Aorta (tissue), 5 donors: ENCODE measurements at places on chromosomes 1 and 21. TPM values are rescaled to one million over a fixed set of nuclear protein-coding genes. Genes with fewer than 3 reads are reported as not detected.

KRTAP10-12 gene
- total RNA-seq = not detected

KRTAP20-1 gene
- total RNA-seq = not detected

DDX59 gene
- 28.7 TPM for total RNA-seq

HSD3B2 gene
- 0.55 TPM for total RNA-seq

CFHR3 gene
- total RNA-seq = 1.2 TPM

MIXL1 gene
- total RNA-seq = 0.19 TPM

SFT2D2 gene
- total RNA-seq = 107 TPM

PLEKHG5 gene
- 39.3 TPM for total RNA-seq

GREM2 gene
- total RNA-seq = 2.9 TPM

RORC gene
- total RNA-seq = 0.24 TPM

KCNH1 gene
- total RNA-seq = 0.19 TPM

KRTAP21-2 gene
- total RNA-seq = not detected

GRCh38 chr1:20212685-20213331 is 26.5 kb upstream of the PLA2G2C start:
- no peak overlapping the region for H3K4me3 ChIP-seq
- no peaks in the 10 kb centered on the region for H3K36me3 ChIP-seq
- no peak overlapping the region for H3K27ac ChIP-seq
- no peaks in the 10 kb centered on the region for H3K4me1 ChIP-seq

GRCh38 chr1:66364578-66365391 is 169.2 kb upstream of the SGIP1 start:
- H3K4me1 ChIP-seq = no peaks in the 10 kb centered on the region
- DNase-seq = no peak
- H3K36me3 ChIP-seq = peaks cover 9% of the 10 kb centered on the region
- H3K27ac ChIP-seq = no peak overlapping the region
- H3K4me3 ChIP-seq = no peak overlapping the region
- H3K27me3 ChIP-seq = no peaks in the 10 kb centered on the region

GRCh38 chr1:89815611-89816010 is 5.2 kb upstream of the LRRC8D start:
- no peaks in the 10 kb centered on the region for H3K4me1 ChIP-seq
- H3K4me3 ChIP-seq = no peak overlapping the region
- no peak for DNase-seq
- no peaks in the 10 kb centered on the region for H3K27me3 ChIP-seq
- no peaks in the 10 kb centered on the region for H3K36me3 ChIP-seq

- H3K27ac ChIP-seq = peak overlapping the region; percentile 75
- DNase-seq = peak; percentile 63
- H3K4me3 ChIP-seq = no peak overlapping the region
- no peaks in the 10 kb centered on the region for H3K27me3 ChIP-seq
- H3K36me3 ChIP-seq = no peaks in the 10 kb centered on the region
- H3K4me1 ChIP-seq = peaks cover 4% of the 10 kb centered on the region
Observed at GRCh38 chr1:58884706-58885661, 101.1 kb upstream of the JUN start.

GRCh38 chr1:10870493-10871096 is 74.1 kb upstream of the CASZ1 start:
- no peak overlapping the region for H3K4me3 ChIP-seq
- DNase-seq = no peak
- H3K27me3 ChIP-seq = no peaks in the 10 kb centered on the region
- no peak overlapping the region for H3K27ac ChIP-seq

DNA sequence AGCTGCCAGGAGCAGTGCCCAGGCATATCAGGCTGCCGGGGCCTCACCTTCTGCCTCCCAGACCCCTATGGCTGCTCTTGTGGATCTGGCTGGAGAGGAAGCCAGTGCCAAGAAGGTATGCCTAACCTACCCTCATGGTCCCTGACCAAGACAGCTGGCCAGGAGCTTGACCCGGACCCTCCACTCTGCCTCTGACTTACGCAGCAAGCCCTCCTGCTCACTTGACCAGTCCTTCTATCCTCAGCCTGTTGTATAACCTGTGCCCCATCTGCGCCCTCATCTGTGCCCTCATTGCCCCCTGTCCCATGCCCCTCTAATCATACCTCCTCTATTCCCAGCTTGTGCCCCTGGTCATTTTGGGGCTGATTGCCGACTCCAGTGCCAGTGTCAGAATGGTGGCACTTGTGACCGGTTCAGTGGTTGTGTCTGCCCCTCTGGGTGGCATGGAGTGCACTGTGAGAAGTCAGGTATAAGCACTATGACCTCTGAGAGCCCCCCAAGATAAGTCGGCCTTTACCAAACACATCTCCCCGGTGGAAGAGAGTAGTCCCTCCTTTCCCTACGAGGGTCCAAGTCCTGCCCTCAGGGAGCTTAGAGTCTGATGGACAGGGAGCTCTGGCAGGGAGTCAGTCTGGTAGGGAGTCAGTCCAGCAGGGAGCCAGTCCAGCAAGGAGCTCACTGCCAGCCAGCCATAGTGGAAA is 6.8 kb downstream of the TIE1 start:
- no peaks in the 10 kb centered on the region for H3K4me1 ChIP-seq
- no peak overlapping the region for H3K4me3 ChIP-seq
- H3K27me3 ChIP-seq = no peaks in the 10 kb centered on the region
- no peak overlapping the region for H3K27ac ChIP-seq
- no peaks in the 10 kb centered on the region for H3K36me3 ChIP-seq

- H3K4me3 ChIP-seq = no peak overlapping the region
- H3K27ac ChIP-seq = no peak overlapping the region
- no peak for DNase-seq
Observed at GRCh38 chr1:63101336-63101735, 221.0 kb upstream of the FOXD3 start.

DNA sequence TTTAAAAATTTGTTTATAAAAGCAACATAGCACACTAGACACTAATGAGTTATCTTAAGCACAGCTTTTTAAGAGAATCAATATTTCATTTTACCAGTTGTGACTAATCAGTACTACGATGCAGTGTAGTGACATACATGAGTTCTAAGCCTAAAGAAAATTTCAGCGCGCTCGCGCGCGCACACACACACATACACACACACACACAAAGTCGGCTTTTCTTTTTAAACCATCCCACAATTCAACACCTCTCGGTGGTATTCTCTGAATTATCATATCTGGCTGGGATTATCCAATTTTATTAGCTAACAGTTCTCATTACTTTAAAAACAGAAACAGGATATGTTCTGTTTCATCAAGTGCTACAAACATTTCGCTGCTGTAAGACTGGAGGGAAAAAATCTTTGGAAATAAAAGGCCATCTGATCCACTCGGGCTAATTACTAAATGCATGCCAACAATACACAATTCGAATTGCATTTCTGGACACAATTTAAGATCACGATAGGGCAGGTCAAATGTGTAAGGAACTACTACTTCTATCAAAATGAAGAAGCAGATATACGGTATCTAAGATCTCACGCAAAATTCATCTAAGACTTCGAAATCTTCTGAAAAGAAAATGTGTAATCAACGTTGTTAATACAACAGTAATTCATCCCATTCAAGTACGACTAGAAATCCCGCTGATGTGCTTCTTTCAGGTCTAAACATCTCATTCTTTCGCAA is 1.2 kb downstream of the TUT4 start:
- no peak for DNase-seq
- peak overlapping the region; percentile 74 for H3K4me3 ChIP-seq
- H3K36me3 ChIP-seq = no peaks in the 10 kb centered on the region
- no peaks in the 10 kb centered on the region for H3K27me3 ChIP-seq
- no peak overlapping the region for H3K27ac ChIP-seq

DNA sequence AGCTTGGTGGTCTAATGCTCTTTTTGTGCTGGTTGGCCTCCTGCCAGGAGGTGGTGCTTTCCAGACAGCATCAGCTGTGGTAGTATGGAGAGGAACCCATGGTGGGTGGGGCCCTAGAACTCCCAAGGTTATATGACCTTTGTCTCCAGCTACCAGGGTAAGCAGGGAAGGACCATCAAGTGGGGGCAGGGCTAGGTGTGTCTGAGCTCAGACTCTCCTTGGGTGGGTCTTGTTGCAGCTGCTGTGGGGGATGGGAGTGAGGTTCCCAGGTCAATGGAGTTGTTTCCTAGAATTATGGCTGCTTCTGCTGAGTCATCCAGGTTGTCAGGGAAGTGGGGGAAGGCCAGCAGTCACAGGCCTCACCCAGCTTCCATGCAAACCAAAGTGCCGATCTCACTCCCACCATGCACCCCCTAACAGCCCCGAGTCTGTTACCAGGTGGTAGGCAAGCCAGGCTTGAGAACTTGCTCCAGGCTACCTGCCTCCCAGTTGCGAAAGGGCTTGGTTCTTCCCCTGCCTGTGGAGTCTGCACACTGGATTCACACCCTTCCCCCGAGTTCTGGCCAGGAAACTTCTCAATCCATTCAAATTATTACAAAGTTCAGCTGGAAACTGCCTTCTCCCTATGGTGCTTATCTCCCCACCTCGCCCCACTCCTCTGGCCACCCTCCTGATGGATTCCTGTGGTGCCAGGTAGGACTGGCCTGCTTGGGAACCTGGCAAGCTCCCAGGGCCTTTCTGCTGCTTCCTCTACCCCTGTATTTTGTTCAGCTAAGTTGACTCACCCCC is 37.8 kb downstream of the DRAM2 start:
- no peak for DNase-seq
- no peak overlapping the region for H3K27ac ChIP-seq
- no peaks in the 10 kb centered on the region for H3K36me3 ChIP-seq
- H3K4me1 ChIP-seq = no peaks in the 10 kb centered on the region
- H3K4me3 ChIP-seq = no peak overlapping the region

GRCh38 chr1:65209005-65209885 is 61.2 kb downstream of the AK4 start:
- H3K4me1 ChIP-seq = no peaks in the 10 kb centered on the region
- no peak for DNase-seq
- H3K27me3 ChIP-seq = no peaks in the 10 kb centered on the region
- no peak overlapping the region for H3K27ac ChIP-seq
- H3K36me3 ChIP-seq = no peaks in the 10 kb centered on the region

- no peaks in the 10 kb centered on the region for H3K4me1 ChIP-seq
- no peak overlapping the region for H3K4me3 ChIP-seq
- DNase-seq = no peak
- H3K27ac ChIP-seq = no peak overlapping the region
- H3K27me3 ChIP-seq = no peaks in the 10 kb centered on the region
Observed at GRCh38 chr1:14794136-14794768, 195.8 kb downstream of the KAZN start.

GRCh38 chr1:13818926-13819325 is 118.9 kb downstream of the PRDM2 start:
- H3K4me3 ChIP-seq = no peak overlapping the region
- no peaks in the 10 kb centered on the region for H3K36me3 ChIP-seq
- no peaks in the 10 kb centered on the region for H3K4me1 ChIP-seq
- no peak overlapping the region for H3K27ac ChIP-seq
- H3K27me3 ChIP-seq = no peaks in the 10 kb centered on the region

GRCh38 chr1:221457685-221458446 is 284.0 kb downstream of the DUSP10 start:
- no peaks in the 10 kb centered on the region for H3K36me3 ChIP-seq
- H3K4me1 ChIP-seq = no peaks in the 10 kb centered on the region
- DNase-seq = no peak
- H3K27me3 ChIP-seq = no peaks in the 10 kb centered on the region

- no peak for DNase-seq
- no peak overlapping the region for H3K27ac ChIP-seq
- H3K4me3 ChIP-seq = no peak overlapping the region
- no peaks in the 10 kb centered on the region for H3K36me3 ChIP-seq
Observed at GRCh38 chr1:29504709-29505410, 268.5 kb downstream of the PTPRU start.

GRCh38 chr1:44714944-44715571 is 15.9 kb downstream of the RNU5D-1 start:
- H3K4me1 ChIP-seq = no peaks in the 10 kb centered on the region
- H3K27me3 ChIP-seq = no peaks in the 10 kb centered on the region
- no peak overlapping the region for H3K27ac ChIP-seq
- DNase-seq = no peak

DNA sequence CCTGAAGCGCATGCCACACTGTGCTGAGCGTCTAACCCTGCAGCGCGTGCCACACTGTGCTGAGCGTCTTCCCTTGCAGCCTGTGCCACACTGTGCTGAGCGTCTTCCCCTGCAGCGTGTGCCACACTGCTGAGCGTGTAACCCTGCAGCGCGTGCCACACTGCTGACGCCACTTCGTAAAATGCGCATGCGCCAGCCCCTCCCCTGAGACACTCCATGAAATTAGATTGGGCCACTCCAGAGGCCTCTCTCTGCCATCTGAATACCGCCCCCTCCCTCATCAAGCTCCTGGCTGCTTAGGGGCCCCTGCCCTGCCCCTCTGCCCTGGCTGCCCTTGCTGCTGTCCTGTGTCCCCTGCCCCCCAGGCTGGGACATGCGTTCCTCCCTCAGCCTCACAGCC is 84.8 kb downstream of the POFUT2 start:
- H3K27me3 ChIP-seq = no peaks in the 10 kb centered on the region
- DNase-seq = no peak
- no peak overlapping the region for H3K4me3 ChIP-seq

DNA sequence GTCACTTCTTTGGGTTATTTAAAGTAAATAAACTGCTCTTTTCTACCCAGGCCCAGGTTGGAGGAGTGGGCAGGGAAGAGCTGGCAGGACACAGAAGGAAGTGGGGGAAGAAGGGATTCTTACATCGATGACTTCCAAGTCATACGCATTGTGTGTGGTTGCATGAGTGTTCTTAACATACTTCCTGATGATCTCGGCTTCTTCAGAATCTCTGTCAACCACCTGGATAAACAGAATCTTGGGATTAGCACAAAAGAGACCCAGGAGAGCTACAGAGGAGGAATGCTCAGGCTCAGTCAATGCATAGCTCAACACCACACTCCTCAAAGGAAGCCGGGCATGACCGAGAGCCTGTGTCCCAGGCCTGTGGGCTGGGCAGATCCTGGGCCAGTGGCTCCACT is 42.1 kb downstream of the PARP1 start:
- no peak overlapping the region for H3K4me3 ChIP-seq
- H3K27ac ChIP-seq = no peak overlapping the region
- peaks cover 15% of the 10 kb centered on the region for H3K36me3 ChIP-seq
- peaks cover 7% of the 10 kb centered on the region for H3K4me1 ChIP-seq
- no peaks in the 10 kb centered on the region for H3K27me3 ChIP-seq

- no peak overlapping the region for H3K4me3 ChIP-seq
- H3K27ac ChIP-seq = no peak overlapping the region
- DNase-seq = no peak
- no peaks in the 10 kb centered on the region for H3K27me3 ChIP-seq
- no peaks in the 10 kb centered on the region for H3K4me1 ChIP-seq
Observed at GRCh38 chr1:50060279-50060678, 36.5 kb upstream of the AGBL4 start.
